Activated T-helper 1 cell treated with anti-CD3 and anti-CD28 coated beads, Interleukin-12 subunit alpha, Interleukin-12 subunit beta, Interleukin-2, Interleukin-4 antibody, amounts not matched to agents 30 ng/mL and 10 ng/mL and 1 ng/mL, durations not matched to agents 14 hours and 24 hours and 36 hours (primary cell): ENCODE measurements at places on chromosomes 13 and 19.

DNA sequence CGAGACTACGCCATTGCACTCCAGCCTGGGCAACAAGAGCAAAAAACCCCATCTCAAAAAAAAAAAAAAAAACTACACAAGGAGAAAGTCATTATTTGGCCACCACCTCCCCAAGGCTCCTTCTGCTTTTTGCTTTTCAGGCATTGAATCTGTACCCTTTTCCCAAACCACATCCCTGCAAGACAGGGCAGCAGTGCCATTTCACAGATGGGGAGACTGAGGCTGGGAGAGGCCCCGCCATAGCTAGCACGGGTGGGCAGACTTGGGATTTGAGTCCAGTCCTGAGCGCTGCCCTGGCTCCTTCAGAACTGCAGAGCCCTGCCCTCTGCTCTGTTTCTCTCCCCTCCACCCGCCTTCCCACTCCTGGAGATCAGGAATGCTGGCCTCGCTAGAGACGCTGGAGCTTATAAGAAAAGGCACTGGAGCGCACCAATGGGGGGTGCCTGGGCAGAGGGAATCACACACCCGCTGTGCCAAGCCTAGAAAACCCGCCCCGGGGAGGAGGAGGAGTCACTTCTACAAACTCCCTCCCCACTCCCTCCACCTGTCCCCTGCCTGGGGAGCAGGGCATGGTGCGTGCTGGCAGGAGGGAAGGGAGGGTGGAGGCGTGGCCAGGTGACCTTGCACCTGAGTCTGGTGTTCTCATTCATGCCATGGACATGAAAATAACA, 17.6 kb downstream of the TJP3 start:
- no peak for DNase-seq

- DNase-seq = peak; percentile 22
Measured at GRCh38 chr19:7366701-7367420, 18.1 kb downstream of the ARHGEF18 start.

GRCh38 chr13:98415326-98416070, 161.4 kb downstream of the STK24 start:
- no peak for DNase-seq

- DNase-seq = no peak
Measured at GRCh38 chr13:25300861-25301346, 521 bp upstream of the NUP58 start.

- DNase-seq = no peak
Measured at GRCh38 chr13:49635599-49636433, 7.5 kb downstream of the ARL11 start.

DNA sequence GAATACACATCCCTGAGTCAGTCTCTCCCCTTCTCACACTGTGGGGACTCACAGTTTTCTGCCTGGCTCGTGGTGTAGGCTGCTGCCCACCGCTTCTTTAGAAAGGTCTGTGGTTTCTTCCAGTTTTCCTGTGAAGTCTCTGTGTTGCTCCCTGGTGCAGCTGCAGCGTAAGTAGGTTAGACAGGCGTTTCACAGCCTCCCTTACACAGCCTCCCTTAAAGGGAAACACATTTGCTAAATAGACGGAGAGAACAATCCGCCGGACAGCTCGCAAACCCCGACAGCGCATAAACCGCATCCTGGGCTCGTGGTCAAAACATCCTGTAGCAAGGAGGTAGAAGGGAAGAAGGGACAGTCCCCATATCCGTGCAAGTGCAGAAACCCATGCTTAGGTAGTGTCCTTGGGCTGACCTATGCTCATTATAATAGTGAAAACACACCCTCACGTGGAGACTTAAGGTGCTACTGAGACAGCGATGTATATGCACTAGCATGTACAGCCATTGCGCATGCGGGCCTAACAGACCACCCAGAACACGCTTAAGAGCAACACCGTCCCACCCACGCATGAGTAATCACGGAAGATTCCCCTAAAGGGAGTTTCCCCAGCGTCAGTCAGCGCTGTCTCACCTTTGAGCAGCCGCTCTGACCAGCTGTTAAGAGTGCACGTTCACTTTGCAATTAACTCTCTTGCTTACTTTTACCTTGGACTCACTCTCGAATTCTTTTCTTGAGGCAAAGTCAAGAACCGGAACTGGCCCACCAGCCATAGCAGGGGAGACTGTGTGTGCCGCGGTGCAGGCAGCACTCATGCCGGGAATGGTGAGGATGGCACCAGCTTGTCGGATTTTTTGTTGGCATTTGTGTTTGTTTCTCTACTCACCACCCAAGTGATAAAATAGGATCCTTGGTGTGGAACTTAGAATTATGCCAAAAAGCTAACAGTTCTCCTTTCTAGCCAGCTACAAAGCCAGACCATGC, 16.6 kb downstream of the SIGLEC8 start:
- peak; percentile 85 for DNase-seq

DNA sequence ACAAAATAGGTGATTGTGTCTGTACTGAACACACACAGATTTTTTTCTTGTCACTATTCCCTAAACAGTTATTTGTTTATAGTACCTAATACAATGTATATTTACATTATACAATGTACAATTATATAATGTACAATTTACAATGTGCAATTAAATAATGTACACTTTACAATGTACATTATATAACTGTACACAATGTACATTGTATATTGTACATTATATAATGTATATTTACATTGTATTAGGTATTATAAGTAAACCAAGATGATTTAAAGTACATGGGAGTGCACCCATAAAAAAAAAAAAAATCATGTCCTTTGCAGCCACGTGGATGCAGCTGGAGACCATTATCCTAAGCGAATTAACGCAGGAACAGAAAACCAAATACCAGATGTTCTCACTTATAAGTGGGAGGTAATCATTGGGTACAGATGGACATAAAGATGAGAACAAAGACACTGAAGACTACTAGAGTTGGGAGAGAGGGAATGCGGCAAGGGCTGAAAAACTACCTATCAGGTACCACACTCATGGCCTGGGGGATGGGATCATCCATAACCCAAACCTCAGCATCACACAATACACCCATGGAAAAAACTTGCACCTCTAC, 68.1 kb downstream of the ABCC4 start:
- no peak for DNase-seq

- DNase-seq = peak; percentile 37
Measured at GRCh38 chr19:1650650-1651567, 1.5 kb downstream of the TCF3 start.

DNA sequence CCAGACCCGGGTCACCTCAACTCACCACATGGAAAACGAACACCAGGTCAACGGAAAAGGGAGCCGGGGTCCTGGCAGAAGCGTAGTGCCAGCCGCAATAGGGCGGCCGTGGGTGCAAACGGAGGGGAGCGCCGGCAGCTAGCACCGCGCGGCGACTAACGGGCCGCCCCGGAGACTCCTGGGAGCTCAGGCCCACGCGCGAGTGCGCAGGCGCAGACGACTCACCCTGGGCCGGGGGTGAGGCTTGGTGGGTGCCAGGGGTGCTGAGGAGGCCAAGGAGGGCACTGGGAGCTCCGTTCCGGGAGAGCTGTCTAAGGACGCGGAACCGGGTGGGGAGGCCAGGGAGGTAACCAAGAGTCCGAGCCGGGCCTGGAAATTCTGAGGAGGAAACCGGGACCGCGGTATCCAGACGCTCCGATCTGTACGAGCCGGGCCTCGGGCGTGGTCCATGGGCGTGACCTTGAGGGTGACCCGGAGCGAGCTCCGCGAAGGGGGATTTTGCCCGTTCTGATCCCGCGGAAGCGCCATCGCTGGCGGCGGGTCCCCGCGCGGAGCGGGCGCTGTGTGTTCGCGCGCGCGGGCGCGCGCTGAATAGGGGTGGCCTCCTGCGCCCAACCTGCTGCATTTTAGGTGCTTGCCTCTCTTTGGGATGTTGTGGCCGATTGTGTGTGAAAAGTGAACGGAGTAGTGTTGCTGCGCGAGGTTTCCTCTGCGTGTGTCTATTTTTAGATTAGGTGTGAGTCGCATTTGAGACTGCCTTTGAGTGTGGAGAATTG, at the start of gene ZNF382:
TSS of gene ZNF382 (plus strand) at position 213 of the 776 bp plus-strand sequence. CDS start 4,602 bp downstream, outside the sequence.
- DNase-seq = peak; percentile 85
